ENCODE measurements at places on chromosomes 7 and 10.

GRCh38 chr10:79244841-79245504 is 102.3 kb upstream of the PPIF start:
- DNase-seq = no peak

GRCh38 chr7:45888185-45888992 is at the start of gene IGFBP1:
Gene IGFBP1, plus strand, starts transcription at chr7:45888488. Its CDS starts 165 bp downstream, at chr7:45888653.
- DNase-seq = no peak

DNA sequence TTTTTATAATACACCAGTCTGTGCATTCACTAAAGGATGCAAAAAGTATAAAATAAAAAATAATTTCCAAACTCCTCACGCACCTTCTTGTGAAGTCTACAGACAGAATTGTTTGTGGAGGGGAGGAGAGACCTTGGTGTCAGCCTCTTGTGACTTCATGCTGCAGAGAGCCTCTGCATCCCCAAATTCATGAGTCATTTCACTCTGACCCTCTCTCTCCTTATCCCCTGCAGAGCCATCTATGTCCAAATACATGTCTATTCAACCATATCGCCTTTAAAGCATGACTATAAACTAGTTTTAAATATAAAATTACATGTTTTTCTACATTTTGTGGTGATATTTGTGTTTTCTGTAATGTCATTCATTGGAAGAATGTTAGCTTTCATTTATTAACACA is 6.0 kb downstream of the CREB5 start:
- DNase-seq = no peak

GRCh38 chr7:135808206-135808605 is 59.6 kb upstream of the FAM180A start:
- DNase-seq = no peak

GRCh38 chr7:140966561-140967233 is 42.0 kb upstream of the BRAF start:
- DNase-seq = no peak

- no peak for DNase-seq
These were observed 462.7 kb downstream of the SUGCT start for GRCh38 chr7:40597517-40597916.

- DNase-seq = no peak
These were observed 1079.6 kb upstream of the C7orf33 start for GRCh38 chr7:147510923-147511322.

DNA sequence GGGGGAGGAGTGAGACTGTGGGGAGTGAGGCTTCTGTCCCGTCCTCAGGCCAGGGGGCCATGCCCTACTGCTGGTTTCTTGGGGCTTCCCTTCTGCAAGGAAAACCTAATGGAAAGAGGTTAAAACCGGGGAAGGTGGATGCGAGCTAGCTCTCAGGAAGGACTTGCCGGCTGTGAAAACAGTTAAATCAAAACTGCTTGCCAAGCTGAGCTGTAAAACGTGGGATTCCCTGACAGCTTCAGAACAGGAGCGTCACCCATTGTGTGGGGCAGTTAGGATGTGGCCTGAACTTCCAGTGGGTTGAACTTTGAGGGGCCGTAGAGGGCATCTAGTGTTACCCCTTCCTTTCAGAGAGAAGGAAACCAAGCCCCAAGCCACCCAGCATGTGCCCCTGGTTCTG is 13.1 kb downstream of the TSPAN15 start:
- DNase-seq = no peak

DNA sequence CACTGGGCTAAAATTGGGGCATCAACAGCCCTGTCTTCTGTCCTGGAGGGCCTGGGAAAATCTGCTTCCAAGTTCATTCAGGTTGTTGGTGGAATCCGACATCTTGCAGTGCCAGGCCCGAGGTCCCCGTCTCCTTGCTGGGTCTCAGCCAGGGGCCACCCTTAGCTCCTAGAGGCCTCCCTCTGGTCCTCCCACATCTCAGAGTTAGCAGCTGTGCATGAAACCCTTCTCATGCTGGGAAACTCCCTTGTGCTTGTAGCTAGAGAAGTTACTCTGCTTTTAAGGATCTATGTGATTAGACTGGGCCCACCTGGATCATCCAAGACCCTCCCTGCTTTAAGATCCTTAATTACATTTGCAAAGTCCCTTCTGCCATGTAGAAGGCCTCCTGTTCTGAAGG is 15.3 kb downstream of the HIP1 start:
- no peak for DNase-seq

DNA sequence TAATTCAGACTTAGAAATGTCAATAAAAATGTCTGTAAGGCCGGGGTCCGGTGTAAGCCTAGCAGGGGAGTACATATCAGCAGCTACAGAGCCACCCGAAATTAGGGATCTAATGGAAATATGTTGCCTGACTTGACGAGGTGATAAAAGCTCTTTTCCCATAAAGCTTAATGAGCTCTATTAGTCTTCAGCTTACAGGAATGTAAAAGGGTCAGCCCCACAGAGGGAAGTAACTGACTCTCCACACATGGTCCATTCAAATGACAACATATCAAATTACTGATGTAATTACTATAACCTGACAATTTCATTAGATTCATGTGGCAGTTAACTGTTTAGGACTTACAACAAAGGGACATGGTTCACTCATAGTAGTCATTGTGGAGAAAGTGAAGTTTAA is 62.3 kb downstream of the ATE1 start:
- no peak for DNase-seq

DNA sequence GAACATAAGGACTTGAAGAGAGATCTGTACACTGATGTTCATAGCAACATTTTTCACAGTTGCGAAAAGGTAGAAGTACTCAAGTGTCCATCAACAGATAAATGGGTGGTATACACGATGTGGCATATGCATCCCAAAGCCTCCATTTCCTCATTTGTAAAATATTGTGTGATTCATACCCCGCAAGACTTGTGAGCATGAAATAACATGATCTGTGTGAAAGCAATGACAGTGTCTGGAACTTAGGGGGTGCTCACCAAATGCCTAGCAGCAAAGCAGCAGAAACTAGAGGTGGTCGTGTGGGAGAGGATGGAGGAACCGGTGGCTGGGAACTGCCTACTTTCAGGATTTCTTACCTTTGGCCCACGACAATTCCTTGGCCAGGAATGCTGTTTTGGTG is 135.3 kb upstream of the INSYN2A start:
- no peak for DNase-seq

GRCh38 chr10:23676296-23676695 is 237.4 kb downstream of the OTUD1 start:
- no peak for DNase-seq

- no peak for DNase-seq
These were observed 551 bp downstream of the IFIT1 start for GRCh38 chr10:89392974-89393373.
